ENCODE measurements at places on chromosomes 7 and 10.

DNA sequence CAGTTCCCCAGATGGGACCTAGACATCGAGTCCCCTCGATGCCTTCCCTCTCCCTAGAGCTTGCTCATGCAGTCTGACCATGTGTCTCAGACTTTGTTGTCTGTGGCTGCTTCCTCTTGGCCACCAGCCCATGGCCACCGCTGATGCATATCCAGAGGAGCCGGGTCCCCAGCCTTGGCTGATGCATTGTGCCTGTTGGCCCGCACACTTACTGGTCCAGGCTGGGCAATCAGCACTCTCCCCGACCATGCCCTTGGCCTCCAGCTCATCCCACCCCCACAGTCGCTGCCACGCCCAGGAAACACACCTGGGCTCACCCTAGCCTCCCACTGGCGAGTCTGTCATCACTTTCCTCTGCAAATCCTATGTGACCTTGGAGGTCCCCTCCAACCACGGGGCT, 10.1 kb downstream of the NPC1L1 start:
- no peak for DNase-seq

GRCh38 chr10:116417821-116418220, 9.8 kb upstream of the PNLIPRP3 start:
- DNase-seq, result no peak

- no peak for DNase-seq
These were observed 501.2 kb downstream of the ADRA2A start for GRCh38 chr10:111578076-111578475.

DNA sequence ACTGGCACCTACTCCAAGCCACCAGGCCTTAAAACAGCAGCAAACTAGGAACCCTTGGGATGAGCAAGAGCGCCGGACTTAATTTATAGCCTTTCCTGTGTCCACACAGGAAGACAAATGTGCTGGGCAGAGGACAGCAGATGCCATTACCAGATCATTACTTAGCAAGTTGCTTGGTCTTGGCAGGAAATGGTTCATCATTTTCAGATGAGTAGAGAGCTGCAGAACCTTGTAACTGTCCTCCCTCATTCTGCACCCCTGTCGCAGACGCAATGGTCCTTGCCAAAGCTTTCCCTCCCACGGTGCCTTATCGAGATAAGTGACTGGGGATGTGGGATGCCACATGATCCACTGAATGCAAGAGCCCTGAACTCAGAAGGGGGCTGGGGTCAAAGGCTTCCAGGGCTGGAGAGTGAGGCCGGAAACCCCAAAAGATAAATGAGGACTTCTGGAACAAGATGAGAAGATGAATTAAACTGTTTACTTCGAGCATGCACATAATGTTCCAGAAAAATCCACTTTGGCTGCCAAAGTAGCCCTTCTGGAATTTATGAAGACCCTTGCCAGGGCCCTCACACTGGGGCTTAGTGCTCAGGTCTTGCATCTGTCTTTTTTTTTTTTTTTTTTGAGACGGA, 145.6 kb upstream of the ZNF32 start:
- no peak for DNase-seq

- no peak for DNase-seq
These were observed 154.9 kb downstream of the GLI3 start for GRCh38 chr7:42082144-42082543.

DNA sequence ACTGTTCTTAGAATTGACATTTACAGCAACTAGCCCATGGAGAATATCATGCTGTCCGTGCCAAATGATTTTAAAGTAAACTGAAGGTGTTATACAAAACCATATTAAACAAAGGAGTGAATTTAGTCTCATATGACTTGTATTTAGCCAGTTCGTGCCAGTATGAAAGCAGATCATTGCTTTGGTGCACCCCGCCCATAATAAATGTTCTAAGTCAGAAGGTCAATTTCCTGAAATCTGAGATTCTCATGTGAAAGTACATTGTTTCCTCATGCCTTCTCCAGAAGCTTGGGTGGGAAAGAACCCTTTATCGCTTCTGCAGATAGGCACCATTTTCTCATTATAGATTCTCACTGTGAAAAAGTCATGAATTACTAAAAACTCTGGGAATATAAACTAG, 106.4 kb downstream of the CAMK1D start:
- DNase-seq, result no peak

- DNase-seq, result no peak
These were observed 219.8 kb downstream of the MAD1L1 start for GRCh38 chr7:2012981-2013380.

DNA sequence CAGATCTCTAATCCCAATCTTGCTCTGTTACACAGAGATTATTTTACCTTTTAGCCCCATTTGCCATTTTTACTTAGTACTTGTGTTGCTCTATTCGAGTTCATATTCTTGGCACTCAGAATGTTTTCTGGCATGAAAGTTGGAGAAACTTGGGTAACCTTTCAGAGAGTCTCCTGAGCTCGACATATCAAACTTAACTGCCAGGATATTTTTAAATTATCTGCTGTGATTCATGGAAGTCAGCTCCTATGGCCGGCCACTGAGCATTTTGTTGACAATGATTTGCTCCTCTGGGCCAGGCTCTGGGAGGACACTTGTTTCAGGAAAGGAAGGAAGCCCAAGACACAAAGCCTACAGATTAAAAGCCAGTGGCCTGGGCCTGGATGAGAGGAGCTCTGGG, 396.7 kb downstream of the TNS3 start:
- no peak for DNase-seq

DNA sequence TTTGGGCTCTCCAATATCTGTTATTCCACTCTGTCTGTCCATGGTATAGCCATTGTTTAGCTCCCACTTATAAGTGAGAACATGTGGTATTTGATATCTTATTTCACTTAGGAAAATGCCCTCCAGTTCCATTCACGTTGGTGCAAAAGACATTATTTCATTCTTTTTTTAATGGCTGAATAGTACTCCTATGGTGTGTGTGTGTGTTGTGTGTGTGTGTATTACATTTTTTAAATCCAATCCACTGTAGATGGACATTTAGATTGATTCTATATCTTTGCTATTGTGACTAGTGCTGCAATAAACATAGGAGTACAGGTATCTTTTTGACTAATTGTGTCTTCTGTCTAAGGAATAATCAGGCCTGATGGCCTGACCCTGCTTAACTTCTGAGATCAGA, 7.4 kb upstream of the CPED1 start:
- DNase-seq, result no peak

- DNase-seq, result no peak
These were observed 415.4 kb downstream of the PLXNA4 start for GRCh38 chr7:132160611-132161532.

- no peak for DNase-seq
These were observed 9.8 kb upstream of the DENND2A start for GRCh38 chr7:140650367-140650766.

DNA sequence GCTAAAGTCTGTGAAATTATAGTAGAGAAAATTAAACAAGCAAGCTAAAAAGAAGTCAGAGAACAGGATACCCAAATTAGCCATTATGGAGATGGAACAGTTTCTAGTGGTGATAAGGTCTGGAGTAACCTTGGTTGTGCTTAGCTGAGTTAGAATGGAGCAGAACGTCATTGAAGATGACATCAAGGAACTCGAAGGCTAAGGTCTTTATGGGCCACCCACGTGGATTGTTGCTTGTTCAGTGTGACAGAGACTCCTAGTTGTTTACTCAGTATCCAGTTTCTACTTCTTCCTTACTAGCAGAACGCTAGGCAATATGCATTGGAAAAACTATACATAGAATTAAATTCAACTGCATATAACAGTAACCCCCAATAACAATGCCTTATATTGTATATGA, 39.7 kb downstream of the AHCYL2 start:
- no peak for DNase-seq

DNA sequence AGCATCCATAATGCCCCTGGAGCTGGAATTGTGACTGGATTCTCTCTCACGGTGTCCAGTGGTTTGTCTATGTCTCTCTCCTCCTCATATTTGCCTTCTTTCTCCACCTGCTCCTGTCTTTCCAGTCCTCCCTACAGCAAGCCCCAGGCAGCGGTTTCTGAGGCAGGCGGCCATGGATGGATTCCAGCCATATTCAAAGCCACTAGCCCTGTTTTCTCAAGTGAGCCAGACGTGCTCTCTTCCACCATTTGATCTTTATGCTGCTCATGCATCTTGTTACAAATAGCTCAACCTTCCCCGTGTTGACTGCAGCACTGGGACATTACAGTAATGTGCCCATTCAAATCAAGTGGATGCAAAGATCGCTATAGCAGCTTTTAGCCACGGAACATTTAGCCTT, 387.2 kb upstream of the PODXL start:
- no peak for DNase-seq

DNA sequence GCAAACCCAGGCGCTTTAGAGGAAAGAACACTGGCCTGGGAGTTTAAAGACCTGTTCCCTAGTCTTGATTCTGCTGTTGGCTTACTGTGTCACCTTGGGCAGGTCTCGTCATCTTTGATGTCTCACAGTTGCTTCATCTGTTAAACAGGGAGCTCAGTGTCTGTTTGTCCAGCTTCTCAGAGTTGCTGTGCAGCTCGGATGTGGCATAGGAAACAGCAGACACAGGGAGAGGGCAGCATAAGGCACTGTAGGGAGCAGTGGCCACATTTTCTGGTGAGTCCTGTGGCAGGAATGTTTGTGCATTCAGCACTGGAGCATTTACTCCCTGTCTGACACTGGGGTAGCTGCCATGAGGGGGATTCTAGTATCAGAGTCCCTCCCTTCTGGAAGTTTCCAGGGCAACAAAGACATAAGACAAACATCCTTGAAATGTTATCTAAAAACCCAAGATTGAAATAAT, 2.0 kb downstream of the REPIN1 start:
- DNase-seq, result no peak

- no peak for DNase-seq
These were observed 440.4 kb downstream of the KIF20B start for GRCh38 chr10:90141791-90142190.

DNA sequence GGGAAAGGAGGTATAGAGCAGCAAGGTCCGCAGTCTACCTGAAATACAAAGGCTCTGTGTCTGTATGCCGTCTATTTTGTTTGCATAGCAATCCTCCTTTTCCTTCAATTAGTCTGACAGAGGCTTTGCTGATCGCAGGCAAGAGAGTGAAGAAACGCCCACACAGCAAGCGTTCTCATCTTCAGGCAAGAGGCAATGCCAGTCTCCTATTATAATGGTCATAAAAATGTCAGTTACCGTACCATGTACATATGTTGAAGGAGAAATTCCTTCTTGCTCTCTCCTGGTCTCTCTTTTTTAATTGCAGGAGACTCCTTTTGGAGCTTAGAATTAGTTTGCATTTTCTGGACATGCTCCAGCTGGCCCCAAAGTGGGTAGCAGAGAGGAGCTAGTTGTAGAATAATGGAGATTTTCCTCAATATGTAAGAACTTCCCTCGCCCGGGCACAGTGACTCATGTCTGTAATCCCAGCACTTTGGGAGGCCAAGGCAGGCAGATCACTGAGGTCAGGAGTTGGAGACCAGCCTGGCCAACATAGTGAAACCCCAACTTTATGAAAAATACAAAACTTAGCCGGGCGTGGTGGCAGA, 139.5 kb downstream of the PFKFB3 start:
- DNase-seq, result no peak

DNA sequence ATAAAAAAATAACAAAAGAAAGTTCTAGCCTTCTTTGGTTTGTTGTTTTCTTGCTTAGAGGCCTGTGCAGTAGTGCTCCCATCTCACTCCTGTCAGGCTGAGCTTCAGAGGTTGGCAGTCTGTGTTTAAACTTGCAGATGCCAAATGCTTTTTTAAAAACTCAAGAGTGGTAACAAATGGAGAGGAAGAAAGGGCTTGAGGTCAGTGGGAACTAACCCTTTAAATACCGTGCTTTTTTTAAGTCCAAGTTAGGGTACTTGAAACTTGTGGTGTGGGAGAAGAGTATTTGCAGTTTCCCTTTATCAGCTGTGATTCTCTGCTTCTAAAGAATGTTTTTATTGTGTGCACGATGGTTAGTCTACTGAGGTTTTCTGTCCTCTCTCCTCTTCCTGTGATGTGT, 29.4 kb downstream of the ZRANB1 start:
- no peak for DNase-seq

DNA sequence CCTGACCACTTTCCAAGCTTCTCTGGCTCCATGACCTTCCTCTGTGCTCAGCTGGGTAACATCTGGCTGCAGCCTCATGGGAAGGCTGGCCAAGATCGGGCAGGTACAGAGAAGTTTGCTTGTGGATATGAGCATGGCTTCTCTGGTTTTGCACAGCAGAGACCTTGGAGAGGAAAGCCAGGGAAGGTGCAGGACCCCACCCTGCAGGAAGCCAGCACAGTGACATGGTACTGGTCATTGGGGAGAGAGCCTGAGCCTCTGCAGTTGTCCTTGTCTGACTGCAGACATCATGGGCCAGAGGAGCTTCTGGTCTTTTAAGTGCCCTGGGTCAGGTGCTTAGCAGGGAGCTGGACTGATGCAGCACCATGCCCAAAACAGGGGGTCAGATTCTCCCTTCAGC, 70.6 kb upstream of the LEP start:
- no peak for DNase-seq

DNA sequence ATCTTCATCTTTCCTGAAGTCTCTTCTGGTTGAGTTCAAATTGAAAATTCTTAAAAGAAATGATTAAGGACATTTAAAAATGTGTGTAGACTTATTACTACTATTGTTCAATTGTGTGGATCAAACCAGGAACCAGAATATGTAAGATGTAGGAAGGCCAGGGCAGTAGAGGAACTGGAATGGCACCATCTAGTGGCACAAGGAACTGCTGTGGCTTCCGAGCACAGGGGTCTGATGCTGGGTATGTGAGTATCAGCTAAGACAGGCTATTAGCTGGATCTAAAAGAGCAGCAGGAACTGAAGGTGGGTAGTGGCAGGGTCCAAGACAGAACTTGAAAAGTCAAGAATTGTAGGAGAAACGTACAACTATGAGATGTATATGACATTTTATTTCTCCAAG, 247.3 kb downstream of the SEMA3A start:
- peak; percentile 24 for DNase-seq

- no peak for DNase-seq
These were observed 74.1 kb downstream of the VWA2 start for GRCh38 chr10:114313139-114313538.

- DNase-seq, result no peak
These were observed 70.1 kb downstream of the CREB3L2 start for GRCh38 chr7:137931823-137932222.

DNA sequence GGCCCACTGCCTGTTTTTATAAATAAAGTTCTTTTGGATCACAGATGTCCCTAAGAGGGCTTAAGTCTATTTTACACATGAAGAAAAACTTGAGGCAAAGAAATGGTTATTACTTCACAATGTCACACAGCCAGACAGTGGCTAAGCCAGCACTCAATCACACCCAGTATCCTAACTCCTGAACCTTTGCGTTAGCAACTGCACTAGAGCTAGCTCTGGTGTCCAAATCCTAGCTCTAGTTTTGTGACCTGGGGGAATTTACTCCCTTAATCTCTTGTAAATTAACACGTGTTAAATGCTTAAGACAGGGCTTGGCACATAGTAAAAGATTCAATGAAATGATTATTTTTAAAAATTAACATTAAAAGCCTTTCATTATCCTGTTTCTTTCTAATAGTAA, 49.0 kb upstream of the TPK1 start:
- no peak for DNase-seq

GRCh38 chr7:120925392-120925791, 25.2 kb upstream of the ING3 start:
- DNase-seq, result no peak

GRCh38 chr7:25802473-25802872, 349.5 kb upstream of the NFE2L3 start:
- DNase-seq, result no peak

Measured in GM13977 (cell line).